Stimulated activated CD4-positive, alpha-beta T cell treated with anti-CD3 and anti-CD28 coated beads, Interleukin-1b, Interleukin-23, amount 100 ng/mL, for 1 hour (primary cell): ENCODE measurements at places on chromosomes 7 and 10.

DNA sequence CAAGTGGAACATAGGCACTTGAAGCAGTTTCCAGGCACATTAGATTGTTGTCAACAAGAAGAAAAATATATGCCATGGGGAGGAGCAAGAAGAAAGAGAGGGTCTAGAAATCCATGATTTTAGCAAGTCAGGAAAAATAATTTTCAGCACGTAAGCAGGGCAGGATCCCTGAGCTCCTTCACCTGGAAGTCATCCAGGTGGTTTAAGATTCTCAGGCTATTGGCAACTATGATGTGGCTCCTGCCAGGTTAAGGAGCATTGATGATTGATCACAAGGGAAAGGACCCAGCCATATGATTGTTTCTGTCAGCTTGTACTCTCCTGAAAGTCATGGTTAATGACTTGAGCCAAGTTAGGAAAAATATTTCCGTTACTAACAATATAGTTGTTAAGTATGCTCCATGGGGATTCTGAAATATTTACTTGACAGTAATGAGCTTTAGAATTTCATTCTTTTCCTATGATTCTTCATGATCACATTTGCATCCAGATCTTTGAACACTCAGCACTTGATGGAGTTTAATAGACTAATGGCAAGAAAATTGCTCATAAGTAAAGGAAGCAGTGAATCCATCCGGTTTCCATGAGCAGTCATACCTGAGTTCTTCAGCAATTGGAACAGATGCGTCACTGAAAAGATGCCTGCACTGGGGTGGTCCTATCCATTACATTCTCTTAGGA is 209.1 kb downstream of the BICC1 start:
- no peak for DNase-seq

DNA sequence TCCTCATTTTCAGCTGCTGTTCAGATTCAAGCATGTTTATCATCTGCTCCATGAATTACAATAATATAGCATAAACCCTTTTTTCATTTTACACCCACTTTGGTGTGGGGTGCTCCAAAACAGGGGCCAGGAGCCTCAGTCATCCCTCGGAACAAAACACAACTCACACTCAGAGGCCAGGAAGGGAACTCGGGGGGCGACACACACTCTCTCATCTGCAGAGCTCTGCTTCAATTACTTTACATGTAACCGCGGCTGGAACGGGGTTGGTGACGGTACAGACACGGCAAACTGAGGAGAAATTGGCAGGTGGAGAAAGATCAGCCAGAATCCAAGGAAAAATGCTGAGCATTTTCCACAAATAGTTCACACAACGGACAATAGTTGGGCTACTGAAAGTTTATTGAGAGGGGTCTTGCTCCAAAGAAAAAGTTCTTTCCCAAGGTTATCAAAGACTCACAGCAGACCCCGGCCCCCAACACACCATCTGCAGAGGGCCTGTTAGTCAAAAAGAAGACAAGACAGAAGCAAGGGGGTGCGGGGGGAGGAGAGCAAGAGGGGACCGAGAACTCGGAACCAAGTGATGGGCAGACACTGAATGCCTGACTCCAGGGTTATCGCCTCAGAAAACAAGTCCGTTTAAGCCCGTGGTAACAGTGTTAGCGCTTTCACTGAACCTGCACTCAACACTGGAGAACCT is 20.5 kb downstream of the DIP2C start:
- no peak for DNase-seq

DNA sequence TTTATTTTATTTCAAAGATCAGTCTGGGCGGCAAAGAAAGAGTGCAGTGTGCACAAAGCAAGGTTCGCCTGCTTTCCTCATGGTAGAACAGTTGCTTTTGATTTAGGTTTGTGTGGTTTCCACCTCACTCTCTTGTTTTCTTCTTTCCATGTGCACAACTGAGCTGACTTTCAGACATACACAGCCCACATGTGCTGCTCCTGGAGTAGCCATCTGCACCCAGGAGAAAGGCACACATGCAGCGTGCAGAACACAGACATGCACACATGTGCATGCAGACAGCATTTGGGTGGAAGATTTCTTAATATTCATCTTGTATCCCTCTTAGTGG is 302.1 kb downstream of the FZD1 start:
- DNase-seq, result no peak

GRCh38 chr7:167976-168791 is 24.2 kb upstream of the FAM20C start:
- DNase-seq, result no peak

DNA sequence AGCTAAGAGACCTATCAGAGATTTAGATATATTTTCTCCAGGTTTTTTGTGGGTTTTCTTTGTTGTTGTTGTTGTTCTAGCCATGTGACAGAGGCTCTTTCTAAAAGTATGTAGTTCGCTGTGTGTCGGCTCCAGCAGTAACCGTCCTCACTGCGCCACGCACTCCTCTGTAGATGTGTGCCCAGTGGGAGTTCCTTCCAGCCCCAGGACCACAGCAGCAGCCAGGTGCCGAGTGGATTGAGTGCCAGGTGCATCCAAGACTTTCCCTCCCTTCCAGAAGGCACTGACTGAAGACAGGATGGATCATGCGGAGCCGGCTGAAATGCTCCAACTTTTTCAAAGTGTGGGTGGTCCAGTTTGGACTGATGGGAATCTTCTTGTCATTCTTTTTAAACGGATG is 31.8 kb downstream of the WDR86 start:
- DNase-seq, result no peak

DNA sequence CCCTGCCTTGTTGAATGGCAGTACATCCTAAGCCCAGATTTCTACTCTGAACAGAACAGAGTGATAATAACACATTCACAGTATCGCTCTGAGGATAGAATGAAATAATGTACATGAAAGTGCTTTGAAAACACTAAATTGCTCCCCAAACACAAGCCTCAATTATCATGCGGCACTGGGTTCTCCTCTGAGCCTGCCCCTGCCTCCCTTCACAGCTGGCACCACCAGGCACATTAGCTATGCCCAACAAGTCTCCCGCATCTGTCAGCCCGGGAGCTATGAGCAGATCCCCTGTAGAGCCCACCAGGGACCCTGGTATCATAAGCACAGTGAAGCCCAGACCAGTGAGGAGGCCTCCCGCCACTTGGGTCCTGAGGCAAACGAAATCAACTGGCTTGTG is 405.5 kb downstream of the GRID1 start:
- DNase-seq, result no peak

- DNase-seq, result no peak
Observed at GRCh38 chr10:23981520-23982309, 227.2 kb upstream of the KIAA1217 start.
